ENCODE measurements at places on chromosomes 4 and X.
A peak's percentile ranks its signal among the peaks of the same experiment; 100 is the strongest.

DNA sequence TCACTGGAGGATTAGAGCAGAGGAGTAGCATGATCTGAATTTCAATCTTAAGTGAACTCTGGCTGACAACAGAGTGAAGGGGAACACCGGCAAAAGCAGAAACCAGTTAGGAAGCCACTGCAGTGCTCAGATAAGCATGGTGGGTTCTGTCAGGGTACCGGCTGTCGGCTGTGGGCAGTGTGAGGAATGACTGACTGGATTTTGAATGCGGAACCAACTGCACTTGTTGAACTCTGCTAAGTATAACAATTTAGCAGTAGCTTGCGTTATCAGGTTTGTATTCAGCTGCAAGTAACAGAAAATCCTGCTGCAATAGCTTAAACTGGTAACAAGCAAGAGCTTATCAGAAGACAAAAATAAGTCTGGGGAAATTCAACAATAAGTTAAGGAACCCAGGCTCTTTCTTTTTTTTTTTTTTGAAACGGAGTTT is 5.2 kb downstream of the HTT start:
- DNase-seq: peak; percentile 54

DNA sequence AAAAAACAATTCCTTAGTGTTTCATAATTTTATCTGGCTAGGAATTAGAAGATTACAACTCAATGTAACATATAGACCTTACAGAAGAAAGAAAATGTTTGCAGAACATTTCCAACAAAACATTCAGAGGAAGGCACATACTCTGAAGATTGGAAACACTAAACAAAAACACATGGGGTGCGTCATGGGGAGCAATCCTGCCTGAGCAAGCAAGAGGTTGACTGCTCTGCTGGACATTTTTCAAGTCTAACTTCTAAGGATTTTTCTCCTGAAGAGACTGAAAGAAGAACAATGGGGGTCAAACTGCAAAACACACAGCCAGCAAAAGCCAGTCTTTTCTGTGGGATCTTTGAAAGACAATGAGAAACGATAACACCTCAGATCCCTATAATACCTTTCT is 182.8 kb downstream of the GUCY2F start:
- no peak for DNase-seq

DNA sequence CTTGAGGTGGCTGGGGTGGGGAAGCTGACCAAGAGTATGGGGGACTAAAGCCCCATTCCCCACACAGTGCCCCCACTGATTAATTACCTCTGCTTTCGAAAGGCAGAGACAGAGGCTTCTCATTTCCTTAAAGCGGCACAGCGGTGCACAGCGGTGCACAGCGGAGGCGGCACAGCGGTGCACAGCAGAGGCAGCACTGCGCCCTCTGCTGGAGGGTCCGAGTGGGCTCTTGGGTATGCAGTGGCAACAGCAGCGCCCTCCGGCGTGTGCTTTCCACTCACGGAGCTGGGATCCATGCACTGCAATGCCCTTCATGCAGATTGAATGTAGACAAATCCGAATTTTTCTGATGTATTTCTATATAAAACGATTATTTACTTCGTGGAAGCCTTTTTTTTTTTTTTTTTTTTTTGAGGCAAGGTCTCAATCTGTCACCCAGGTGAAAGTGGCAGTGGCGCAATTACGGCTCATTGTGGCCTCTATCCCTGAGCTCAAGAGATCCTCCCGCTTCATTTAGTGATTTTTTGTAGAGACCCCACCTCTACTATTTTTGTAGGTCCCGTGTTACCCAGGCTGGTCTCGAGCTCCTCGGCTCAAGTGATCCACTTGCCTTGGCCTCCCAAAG is 19.7 kb upstream of the PRPS2 start:
- peak; percentile 20 for DNase-seq

- DNase-seq: no peak
These were observed 700.5 kb upstream of the AGA start for GRCh38 chr4:178142724-178143123.

DNA sequence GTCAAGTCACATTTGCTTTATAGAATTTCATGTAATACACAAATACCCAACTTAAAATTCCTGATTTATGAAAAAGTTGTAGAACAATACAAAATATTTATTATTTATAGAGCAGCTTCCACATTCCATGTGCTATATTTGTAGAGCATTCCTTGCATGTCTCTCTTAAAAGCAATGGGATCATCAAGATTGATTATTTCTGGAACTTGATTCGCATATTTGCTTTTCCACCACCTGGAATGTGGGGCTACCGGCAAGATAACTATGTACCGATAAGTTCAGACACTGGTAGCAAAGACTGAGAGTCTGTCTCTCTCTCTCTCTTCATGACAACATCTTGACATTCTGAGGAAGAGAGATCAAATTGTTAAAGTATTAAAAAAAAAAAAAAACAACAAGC is 59.3 kb downstream of the MAPK10 start:
- no peak for DNase-seq

All from GM12878 (cell line).